ENCODE measurements at places on chromosomes 2 and 18. TPM values are rescaled to one million over a fixed set of nuclear protein-coding genes. Genes with fewer than 3 reads are reported as not detected.

Gene MAT2A
- total RNA-seq = 211 TPM

Gene ITPRIPL1
- total RNA-seq = 0.29 TPM

Gene CDH20
- total RNA-seq = not detected

Gene SP100
- 55.3 TPM for total RNA-seq

Gene SH2D6
- 5.3 TPM for total RNA-seq

Gene REEP1
- 90.1 TPM for total RNA-seq

Gene VAMP8
- 9.5 TPM for total RNA-seq

Gene KLF7
- 12.2 TPM for total RNA-seq

Gene XIRP2
- total RNA-seq = 35.7 TPM

GRCh38 chr2:190178066-190178722 lies 115.7 kb upstream of the MSTN start:
- no peak for DNase-seq

DNA sequence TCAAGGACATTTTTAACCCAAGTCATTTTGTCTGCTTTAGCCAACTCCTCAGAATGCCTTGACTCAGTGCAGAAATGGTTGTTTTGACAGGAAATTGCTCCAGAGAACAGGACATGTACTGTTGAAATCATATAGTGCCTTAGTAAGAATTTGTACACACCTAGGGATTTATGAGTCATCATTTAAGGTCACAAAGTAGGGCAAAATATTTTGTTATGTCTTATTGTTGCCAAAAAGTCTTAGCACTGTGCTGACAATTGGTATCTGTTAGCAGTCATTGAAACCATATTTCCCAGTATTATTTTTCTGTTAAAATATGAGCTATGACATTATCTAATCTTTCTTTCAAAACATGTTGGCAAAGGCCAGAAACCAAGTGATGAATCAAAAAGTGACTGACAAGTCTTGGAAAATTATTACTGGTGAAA lies 104.5 kb downstream of the OSBPL6 start:
- no peak for DNase-seq

DNA sequence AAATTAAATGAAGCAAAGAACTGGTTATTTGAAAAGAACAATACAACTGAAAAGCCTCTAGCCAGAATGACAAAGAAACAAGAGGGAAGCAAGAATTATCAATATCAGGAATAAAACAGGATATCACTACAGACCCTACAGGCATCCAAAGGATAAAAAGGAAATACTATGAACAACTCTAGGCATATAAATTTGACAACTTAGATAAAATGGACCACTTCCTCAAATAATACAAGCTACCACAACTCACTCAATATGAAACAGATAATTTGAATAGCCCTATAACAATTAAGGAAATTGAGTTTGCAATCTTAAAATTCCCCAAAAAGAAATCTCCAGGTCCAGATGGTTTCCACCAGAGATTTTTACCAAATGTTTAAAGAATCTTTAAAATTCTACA lies 19.8 kb downstream of the RPRD1A start:
- no peak for DNase-seq

- DNase-seq = peak; percentile 74
Measured at GRCh38 chr2:64354857-64355680, 98.9 kb upstream of the LGALSL start.

DNA sequence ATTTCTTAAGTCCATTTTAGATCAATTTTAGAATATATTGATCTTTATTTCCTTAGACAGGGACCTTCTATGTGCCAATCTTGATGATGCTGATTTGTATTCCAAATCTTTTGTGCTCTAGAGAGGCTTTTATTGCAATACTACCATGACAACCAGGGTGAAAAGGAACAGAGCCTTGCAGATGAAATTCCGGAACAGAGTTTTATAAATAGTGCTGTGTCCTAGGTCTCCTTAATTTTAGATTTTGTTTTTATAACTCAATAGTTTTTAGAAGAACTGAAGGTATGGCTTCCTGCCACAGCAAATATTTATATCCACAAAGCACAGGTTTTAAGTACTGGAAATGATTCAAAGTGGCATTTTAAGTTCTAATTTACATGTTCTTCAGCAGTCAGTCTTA lies 160.2 kb downstream of the PMAIP1 start:
- no peak for DNase-seq

GRCh38 chr2:206442833-206443734 lies at the start of gene ADAM23:
Gene ADAM23, plus strand, starts transcription at chr2:206443532. Its CDS starts 335 bp downstream, at chr2:206443867.
- peak; percentile 67 for DNase-seq

GRCh38 chr2:98376996-98377395 lies 30.7 kb downstream of the CNGA3 start:
- peak; percentile 83 for DNase-seq

DNA sequence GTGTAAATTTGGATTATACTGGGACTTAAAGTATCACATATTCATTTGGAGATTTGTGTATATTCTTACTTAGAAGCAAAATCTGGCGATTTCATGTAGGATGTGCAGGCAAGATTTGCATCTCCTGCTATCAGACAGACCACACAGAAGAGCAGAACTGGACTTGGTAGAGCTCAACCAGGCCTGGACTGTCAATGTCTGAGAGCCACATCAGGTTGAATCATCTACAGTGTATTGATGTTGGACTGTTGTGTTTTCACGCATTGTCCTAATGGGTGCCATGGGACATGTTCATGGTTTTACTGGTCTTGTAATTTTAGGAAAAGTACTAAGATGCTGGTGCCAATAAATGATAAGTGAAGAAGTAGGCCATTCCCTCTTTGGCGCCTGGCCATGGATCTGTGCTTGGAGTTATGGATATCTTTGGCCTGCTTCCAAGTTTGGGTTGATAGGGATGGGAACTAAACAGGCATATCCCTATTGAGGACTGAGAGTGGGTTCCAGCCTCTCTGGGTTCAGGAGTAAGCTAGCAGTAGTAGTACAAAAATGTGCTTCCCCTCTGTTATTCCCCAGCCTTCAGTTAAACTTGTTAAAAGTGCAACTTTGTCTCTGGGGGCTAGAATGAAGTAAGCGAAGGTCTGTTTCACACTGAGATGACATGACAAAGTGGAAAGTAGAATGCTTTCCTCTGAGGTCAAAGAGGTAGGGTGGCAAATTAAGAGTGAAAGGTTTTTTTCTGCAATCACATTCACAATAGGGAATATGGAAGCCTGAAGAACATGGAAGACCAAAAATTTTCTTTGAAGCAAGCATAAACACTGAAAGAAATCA lies 49.2 kb upstream of the NEMP2 start:
- no peak for DNase-seq

DNA sequence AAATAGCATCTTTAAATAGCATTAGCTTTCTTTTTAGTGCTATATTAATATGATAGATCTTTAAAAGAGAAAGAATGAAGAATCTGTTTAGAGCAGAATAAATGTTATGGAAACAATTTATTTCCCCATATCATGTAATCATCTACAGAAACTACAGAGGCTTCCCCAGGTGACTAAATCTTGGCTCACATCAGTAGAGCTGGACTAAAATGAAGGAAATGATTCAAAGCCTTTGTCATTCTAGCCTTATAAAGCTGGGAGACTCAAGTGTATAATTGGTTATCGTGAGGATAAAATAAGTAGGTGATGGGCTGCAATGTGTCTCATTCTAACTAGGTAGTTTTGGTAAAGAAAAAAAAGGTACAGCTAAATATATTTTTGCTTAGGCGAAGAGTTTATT lies 83.2 kb upstream of the UNC80 start:
- no peak for DNase-seq

DNA sequence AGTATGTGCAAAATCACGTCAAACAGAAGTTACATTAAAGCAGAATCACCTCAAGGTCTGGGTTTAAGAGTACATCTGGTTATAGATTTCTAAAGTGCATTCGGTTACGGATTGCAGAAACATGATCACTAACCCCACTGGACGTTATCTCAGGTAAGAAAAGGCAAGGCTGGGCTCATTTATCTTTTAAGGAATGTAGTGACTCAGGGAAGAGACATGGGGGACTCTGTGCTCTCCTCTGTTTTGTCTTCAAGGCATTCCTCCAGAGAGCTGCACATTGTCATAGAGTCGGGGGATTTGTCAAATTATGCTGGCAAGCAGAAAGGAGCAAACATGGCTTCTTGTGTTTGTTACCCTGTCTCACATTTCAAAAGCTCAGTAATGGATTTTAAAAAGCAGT lies 14.3 kb downstream of the WDSUB1 start:
- DNase-seq = no peak

DNA sequence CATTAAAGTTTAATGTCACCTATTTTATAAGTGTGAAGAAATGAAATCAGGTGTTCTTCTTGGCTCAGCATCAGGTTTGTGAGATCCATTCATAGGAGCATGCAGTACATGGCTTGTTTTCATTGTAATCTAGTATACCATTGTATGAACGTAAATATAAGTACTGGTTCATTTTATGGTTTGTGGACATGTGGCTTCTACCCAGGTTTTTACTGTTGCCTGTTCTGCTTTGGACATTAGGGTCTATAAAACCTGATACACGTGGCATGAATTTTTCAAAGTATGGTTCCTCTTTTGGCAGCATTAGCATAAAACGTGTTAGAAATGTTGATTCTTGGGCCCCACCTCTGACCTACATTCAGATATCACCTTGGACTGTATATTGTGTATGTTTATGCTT lies 175.5 kb downstream of the PRPF40A start:
- no peak for DNase-seq

DNA sequence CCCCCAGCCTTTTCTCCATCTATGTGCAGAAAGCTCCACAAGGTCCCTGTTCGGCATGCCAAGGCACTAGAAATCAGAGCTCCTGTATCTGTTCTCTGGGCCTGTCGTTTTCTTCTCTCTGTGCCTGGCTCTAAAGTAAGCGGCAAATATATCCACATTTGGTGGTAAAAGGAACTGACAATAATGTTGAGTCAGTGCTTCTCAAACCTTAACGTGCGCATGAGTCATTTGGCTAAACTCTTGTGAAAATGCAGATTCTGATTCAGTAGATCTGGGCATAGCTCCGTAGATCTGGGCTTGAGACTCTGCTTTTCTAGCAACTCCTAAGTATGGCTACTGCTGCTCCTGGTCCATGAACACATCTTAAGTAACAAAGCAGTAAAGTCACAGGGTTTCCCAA lies 16.5 kb upstream of the ACSL3 start:
- peak; percentile 74 for DNase-seq

- no peak for DNase-seq
Measured at GRCh38 chr2:237574894-237575868, 8.8 kb downstream of the PRLH start.

- no peak for DNase-seq
Measured at GRCh38 chr2:98034745-98035144, 39.0 kb upstream of the TMEM131 start.

GRCh38 chr2:241984658-241985057 lies 115.1 kb downstream of the RTP5 start:
- DNase-seq = no peak

- peak; percentile 78 for DNase-seq
Measured at GRCh38 chr18:14974576-14974975, 226.6 kb downstream of the ANKRD30B start.

DNA sequence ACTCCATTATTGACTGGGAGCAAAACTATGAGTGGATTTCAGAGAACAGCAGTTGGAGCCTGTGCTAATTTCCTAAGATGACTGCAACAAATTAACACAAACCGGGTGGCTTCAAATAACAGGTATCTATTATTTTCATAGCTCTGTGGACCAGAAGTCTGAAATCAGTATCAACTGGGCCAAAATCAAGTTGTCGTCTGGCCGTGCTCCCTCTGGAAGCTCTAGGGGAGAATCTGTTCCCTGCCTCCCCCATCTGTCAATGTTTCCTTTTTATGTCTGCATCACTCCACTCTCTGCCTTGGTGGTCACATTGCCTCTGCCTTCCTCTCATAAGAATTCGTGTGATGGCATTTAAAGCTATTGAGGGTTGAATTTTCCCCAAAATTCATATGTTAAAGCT lies 269.8 kb downstream of the TMX3 start:
- no peak for DNase-seq

DNA sequence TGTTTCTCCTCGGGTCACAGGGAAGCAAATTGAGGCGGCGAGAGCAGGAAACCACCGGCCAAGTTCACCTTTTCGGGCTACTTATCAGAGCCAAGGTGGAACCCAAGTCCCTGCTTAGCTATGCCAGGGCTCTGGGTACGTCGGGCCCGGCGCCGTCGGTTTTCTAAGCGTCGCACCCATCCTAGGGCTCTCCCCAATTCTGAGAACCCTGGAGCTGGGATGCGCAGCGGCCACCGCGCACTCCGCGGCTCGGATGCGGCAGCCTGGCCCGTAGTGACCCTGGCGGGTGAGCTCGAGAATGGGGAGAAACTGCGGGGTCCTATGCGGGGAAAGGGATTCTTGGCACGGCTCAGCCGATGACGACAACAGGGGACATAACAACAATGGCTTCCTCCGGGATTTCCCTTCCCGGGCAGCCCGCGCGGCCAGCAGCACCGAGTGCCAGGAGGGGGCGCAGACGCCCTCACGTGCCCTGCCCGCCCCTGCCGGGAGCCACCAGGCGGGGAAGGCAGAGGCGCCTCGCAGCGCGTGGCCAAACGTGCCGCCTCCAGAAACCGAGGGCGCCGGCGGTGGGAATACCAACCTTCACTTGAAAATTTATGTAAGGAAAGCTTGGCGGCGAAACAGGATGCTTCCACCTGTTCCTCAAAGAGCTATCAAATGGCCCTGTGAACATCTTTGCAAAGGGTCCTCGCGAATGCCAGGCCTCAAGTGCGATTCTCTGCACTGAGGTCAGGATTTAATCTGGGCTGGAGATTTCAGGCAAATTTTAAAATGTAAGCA lies 2.1 kb upstream of the SLC30A3 start:
- DNase-seq = peak; percentile 72

GRCh38 chr2:196510246-196510645 lies 129.3 kb upstream of the CCDC150 start:
- DNase-seq = no peak

DNA sequence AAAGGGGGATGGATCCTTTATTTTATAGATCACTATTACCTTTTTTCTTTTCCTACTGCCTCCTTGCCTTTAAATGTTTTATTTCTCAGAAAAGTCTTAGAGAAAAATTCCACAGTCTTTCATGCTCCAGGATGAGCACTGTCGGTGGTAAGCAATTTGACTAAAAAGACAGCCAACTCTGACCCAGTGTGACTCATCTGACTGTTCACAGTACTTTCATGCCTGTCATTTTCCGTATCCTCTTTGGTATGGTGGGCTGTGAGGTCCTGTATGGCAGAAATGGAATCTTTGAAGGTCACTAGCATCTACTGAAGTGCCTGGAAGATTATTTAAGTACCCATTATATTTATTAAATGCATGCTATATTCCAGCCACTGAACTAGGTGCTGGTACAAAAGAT lies 2.1 kb upstream of the RFTN2 start:
- DNase-seq = no peak

DNA sequence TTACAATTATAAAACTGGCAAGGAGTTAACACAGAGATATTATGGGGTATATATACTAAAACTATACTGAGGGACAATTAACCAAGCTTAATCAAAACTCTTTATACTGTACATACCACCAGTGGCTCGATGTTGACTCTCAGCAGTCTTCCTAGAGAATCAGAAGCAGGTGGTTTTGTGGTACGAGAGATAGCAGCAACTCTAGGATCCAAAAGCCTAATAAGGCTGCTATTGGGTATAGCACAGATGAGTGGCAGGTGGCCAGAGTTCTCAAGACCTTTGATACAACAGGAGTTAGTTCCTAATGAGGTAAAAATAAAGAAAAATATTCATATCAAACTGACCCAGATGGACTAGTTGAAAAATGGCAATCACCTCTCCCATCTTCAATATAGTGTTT lies 45.5 kb upstream of the COL5A2 start:
- DNase-seq = no peak

GRCh38 chr2:9211496-9211895 lies 4.9 kb downstream of the ASAP2 start:
- no peak for DNase-seq

GRCh38 chr18:68436485-68436884 lies 278.4 kb downstream of the TMX3 start:
- DNase-seq = peak; percentile 48

All from myocyte (in vitro differentiated cells).